ENCODE measurements at places on chromosomes 3 and 15. TPM values are rescaled to one million over a fixed set of nuclear protein-coding genes. Genes with fewer than 3 reads are reported as not detected.

- peaks cover 3% of the 10 kb centered on the region for H3K27me3 ChIP-seq
- H3K36me3 ChIP-seq: no peaks in the 10 kb centered on the region
- no peak overlapping the region for H3K4me3 ChIP-seq
- no peak for DNase-seq
Measured at GRCh38 chr15:31852933-31853799, 177.1 kb upstream of the CHRNA7 start.

DNA sequence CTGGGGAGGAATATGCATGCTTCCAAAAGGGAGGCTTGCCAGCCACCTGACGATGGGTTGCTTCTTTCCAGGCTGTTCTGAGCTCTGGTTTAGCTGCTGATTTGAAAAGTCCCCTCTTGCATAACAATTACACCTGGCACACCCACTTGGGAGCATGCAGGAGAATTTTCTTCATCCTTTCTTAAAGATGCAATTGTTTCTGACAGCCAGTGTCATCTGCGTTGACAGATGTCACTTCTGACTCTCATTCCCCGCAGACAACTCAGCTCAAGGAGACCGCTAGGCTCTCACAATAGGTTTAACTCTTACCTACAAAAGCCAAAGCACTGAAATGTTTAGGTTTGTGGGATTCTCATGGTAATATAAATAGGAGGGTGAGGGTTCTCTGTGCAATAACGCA, 185.6 kb upstream of the SYNPR start:
- H3K27me3 ChIP-seq: no peaks in the 10 kb centered on the region
- no peaks in the 10 kb centered on the region for H3K4me1 ChIP-seq
- no peak overlapping the region for H3K27ac ChIP-seq
- no peak overlapping the region for H3K4me3 ChIP-seq

- H3K27me3 ChIP-seq: no peaks in the 10 kb centered on the region
- H3K4me1 ChIP-seq: no peaks in the 10 kb centered on the region
- no peak for DNase-seq
- H3K4me3 ChIP-seq: no peak overlapping the region
Measured at GRCh38 chr3:160006282-160007163, 17.9 kb downstream of the IL12A start.

RYR3 gene
- polyA plus RNA-seq: not detected

GOLGA8O gene
- 2.3 TPM for polyA plus RNA-seq
